ENCODE measurements at places on chromosomes 7 and 10.

GRCh38 chr7:151732292-151732691 is 144.6 kb downstream of the PRKAG2 start:
- DNase-seq: no peak
- H3K36me3 ChIP-seq: no peaks in the 10 kb centered on the region
- H3K4me1 ChIP-seq: no peaks in the 10 kb centered on the region
- H3K27ac ChIP-seq: no peak overlapping the region
- no peak overlapping the region for H3K4me3 ChIP-seq

- H3K27ac ChIP-seq: no peak overlapping the region
- no peak overlapping the region for H3K4me3 ChIP-seq
- H3K4me1 ChIP-seq: no peaks in the 10 kb centered on the region
- no peak for DNase-seq
- H3K36me3 ChIP-seq: no peaks in the 10 kb centered on the region
These were observed 1085.3 kb downstream of the KCNMA1 start for GRCh38 chr10:76552091-76552873.

GRCh38 chr7:150415161-150416153 is 35.0 kb upstream of the GIMAP8 start:
- H3K27me3 ChIP-seq: no peaks in the 10 kb centered on the region
- no peak overlapping the region for H3K4me3 ChIP-seq
- H3K4me1 ChIP-seq: no peaks in the 10 kb centered on the region
- no peak overlapping the region for H3K27ac ChIP-seq
- DNase-seq: no peak

DNA sequence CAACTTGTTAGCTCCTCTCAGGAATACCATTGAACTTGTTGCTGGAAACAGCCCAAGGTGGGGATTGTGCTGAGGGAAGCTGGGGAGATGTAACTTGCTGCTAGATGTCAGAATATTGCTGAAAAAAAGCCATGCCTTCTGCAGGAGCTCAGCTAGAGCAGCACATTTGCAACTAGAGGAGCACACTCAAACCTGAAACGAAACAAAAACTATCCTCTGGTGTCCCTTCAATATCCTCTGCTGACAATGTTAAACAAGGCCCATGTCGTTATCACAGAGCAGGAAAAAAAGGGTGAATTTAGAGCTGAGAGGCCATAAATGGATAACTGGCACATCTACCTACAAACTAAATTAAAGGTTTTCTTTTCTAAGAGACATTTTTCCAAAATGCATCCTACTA is 53.7 kb upstream of the MACC1 start:
- H3K27me3 ChIP-seq: no peaks in the 10 kb centered on the region
- H3K36me3 ChIP-seq: no peaks in the 10 kb centered on the region
- H3K4me3 ChIP-seq: no peak overlapping the region
- DNase-seq: no peak
- H3K4me1 ChIP-seq: no peaks in the 10 kb centered on the region

DNA sequence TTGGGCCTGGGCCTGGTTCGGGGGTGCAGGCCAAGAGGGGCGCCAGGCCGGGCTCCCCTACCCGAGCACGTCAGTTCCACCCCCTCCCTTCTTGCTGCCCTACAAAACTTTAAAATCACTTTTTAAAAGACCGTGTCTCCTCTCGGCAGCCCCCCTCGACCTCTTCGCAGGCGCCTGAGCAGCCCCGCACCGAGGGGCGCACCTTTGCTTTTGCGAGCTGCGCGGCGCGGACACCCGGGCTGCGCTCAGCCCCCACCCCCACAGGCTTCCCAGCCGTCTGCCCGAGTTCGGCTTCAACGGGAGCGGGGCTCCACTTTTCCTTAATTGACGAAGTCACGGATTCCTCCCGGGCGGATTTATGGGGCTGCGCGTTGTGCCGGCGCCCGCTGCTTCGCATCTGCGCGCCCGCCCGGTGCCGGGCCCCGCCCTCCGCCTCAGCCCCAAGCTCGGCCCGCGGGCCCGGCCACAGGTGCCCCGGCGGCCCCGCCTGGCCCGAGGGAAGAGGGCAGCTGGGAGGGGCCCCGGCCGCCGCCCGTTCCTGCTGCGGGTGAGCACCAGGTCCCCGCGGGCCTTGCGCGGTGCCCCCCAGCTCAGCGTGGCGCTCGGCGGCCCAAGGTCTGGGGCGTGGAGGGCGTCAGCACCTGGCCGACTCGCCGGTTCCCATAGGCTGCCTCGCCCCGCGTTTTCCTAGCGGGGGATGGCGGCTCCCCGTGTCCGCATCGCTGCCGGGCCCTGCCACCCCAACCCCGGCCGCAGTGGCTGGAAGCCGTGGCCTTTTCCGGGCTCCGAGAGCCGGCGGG is 10.8 kb upstream of the MNX1 start:
- no peak overlapping the region for H3K27ac ChIP-seq
- DNase-seq: no peak
- peak overlapping the region; percentile 58 for H3K4me3 ChIP-seq

- H3K27me3 ChIP-seq: no peaks in the 10 kb centered on the region
- H3K36me3 ChIP-seq: no peaks in the 10 kb centered on the region
- no peak overlapping the region for H3K4me3 ChIP-seq
- DNase-seq: no peak
These were observed 189.6 kb downstream of the TMEM178B start for GRCh38 chr7:141263508-141263907.

DNA sequence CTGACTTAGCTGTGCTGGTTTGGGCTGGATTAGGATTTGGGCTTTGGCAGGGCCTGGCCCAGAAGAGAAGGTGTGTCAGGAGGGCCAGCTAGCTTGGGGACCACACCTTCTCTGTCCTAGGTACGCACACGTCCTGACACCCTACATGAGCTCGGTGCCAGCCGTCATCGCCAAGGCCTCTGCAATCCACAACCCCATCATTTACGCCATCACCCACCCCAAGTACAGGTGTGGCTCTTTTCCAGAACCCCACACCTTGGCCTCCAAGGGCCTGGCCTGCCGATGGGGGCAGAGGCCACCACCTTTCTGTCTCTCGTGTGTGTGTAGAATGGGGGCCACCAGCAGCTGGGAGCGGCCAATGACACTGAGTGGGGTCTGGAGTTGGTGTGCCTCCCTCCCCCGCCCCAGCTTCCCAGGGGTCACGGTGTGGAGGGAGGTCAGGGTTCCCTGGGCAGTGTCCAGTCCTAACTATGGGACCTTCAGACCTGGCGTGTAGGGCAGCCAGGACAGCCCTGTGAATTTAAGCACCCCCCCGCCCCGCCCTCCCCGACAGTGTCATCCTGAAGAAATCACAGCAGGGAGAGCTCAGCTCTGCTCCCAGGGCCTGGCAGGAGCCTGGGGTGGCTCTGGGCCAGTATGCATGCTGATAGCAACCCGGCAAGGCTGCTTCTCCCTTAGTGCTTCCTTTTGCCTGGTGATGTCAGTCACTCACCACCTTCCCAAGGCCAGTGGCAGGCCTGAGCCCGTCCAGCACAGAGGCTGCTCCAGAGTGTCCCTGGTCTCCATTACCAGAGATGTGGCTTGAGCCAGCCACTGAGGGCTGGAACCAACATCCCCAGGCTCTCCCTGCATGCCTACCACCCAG is 6.9 kb upstream of the LDB3 start:
- H3K27me3 ChIP-seq: no peaks in the 10 kb centered on the region

DNA sequence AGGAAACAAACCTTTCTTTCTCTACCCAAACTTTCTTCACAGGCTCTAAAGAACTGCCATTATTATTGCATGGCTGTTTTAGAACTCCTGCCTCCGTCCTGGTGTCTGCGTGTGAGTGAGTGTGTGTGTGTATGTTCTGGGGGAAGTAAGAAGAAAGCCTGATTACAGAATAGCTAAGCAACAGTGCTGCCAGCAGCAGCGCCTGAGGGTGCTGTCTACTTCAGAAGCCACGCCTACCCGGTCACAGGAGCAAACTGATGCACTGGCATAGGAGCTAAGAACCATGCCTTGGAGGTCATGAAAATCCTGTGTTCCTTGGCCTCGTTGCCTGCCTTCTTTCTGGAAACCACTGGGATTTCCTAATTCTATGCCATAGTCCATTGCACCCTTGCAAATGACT is 25.2 kb downstream of the LIPK start:
- peak overlapping the region; percentile 13 for H3K27ac ChIP-seq
- no peaks in the 10 kb centered on the region for H3K27me3 ChIP-seq
- no peaks in the 10 kb centered on the region for H3K4me1 ChIP-seq

GRCh38 chr7:21028599-21028998 is 241.9 kb upstream of the SP8 start:
- H3K27ac ChIP-seq: no peak overlapping the region
- H3K4me1 ChIP-seq: no peaks in the 10 kb centered on the region
- no peaks in the 10 kb centered on the region for H3K36me3 ChIP-seq
- no peak overlapping the region for H3K4me3 ChIP-seq
- DNase-seq: no peak

DNA sequence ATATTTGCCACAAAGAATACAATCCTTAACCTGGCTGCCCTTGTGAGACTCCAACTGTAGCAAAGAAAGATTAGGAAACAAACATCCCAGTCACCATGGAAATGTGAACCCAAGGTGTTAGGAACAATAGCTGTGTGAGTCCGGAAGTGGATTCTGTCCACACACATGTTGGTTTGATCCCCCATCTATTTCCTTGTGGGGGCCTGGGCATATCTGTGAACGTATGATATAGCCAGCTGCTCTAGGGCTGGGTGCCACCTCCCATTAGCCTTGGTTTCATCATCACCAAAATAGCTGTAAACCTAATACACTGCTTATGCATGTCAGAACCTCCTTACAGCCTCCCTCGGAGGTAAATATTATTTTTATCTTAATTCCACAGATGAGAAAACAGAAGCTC is 26.4 kb downstream of the GRK5 start:
- DNase-seq: no peak
- no peaks in the 10 kb centered on the region for H3K4me1 ChIP-seq
- H3K36me3 ChIP-seq: no peaks in the 10 kb centered on the region
- H3K4me3 ChIP-seq: no peak overlapping the region
- no peaks in the 10 kb centered on the region for H3K27me3 ChIP-seq

DNA sequence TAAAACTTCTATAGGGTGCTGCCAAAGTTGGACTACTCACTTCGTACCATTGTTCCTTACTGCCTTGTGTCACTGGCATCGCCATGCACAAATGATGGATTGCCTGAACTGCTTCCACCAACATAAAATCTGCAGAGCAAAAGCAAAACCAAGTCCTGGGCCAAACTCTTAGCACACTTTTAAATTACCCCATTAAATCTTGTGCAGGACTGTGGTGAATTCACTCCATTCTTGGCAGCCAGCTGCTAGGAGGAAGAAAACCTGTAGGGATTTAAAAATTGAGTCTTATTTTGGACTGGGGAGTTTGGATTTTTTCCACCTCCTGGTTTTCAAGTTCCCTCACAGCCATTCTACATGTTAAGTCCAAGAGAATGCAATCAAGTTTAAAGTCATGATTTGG is 646.9 kb downstream of the SORCS3 start:
- no peak overlapping the region for H3K27ac ChIP-seq
- H3K4me1 ChIP-seq: no peaks in the 10 kb centered on the region
- no peaks in the 10 kb centered on the region for H3K36me3 ChIP-seq
- DNase-seq: no peak
- no peaks in the 10 kb centered on the region for H3K27me3 ChIP-seq

- H3K27me3 ChIP-seq: no peaks in the 10 kb centered on the region
- H3K4me3 ChIP-seq: no peak overlapping the region
- no peaks in the 10 kb centered on the region for H3K4me1 ChIP-seq
- no peak overlapping the region for H3K27ac ChIP-seq
- no peak for DNase-seq
These were observed 5.3 kb upstream of the KLRG2 start for GRCh38 chr7:139488810-139489209.
